ENCODE measurements at places on chromosomes 6 and 20. TPM values are rescaled to one million over a fixed set of nuclear protein-coding genes. Genes with fewer than 3 reads are reported as not detected.

The ZBTB12 gene
- 10.1 TPM for polyA plus RNA-seq

DNA sequence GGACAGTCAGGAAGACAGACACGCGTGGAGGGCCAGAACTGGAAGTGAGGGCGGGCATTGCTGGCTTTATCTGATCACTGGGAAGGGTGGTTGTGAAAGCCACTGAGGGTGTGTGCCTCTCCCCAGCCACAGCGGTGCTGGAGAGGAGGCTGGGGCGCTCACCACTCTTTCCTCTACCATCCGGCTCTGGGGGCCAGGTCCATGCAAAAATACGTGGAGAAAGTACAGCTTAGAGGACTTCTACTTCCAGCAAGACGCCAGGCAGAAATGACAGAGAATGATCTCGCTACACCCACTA, 148.8 kb upstream of the RPS6KA2 start:
- DNase-seq = no peak

DNA sequence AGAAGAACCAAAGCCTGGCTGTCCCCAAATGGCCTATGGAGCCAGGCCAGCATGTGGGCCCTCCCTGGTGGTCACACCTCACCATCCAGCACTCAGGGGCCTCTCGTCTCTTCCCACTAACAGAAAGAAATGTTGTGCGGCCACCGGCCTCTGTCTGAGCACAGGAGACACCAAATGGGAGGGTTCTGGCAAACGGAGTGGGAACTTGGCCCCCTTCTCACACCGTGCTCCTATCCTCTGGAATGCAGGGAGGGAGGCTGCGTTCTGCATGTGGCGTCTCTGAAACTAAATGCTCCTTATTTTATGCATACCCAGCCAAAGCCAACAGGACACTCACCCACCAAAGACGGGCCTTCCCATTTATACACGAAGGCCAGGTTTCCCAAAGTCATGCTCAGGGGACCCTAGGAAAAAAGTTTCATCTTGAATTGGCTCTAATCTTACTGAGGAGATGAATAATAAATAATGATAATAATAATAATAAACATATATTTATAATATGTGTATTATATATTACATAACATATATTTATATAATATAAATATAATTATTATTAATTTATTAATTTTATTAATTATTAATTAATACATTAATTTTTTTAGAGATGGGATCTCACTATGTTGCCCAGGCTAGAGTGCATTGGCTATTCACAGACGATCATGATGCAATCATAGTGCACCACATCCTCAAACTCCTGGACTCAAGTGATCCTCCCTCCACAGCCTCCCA, 102.4 kb downstream of the FOXF2 start:
- no peak for DNase-seq

The RTEL1 gene
- 12.3 TPM for polyA plus RNA-seq

GRCh38 chr6:117776441-117776840, 101.2 kb downstream of the NUS1 start:
- no peak for DNase-seq

GRCh38 chr20:51894619-51895018, 92.3 kb upstream of the SALL4 start:
- DNase-seq = no peak

Measured in urinary bladder (tissue), 4 donors.